Bronchial epithelial cell (primary cell): ENCODE measurements at places on chromosomes 5 and 9.

GRCh38 chr9:133538176-133538575, 3.7 kb downstream of the ADAMTSL2 start:
- DNase-seq = peak; percentile 21

DNA sequence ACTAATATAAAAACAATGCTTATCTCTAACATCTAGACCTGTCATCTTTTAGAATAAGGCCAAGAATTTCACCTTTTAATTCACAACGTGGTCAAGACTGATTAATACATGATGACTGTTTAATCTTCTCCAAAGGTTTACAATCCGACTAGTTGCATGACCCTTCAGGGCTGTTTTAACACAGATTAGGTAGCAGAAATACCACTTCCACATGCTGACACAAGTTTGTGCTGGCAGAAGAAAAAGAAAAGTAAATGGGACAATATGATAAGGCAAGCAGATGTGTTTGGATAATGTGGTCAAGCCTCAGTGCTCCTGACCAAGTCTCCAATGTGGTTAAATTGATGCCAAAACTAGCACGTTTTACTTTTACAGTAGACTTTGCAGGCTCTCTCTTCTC, 31.1 kb downstream of the SEMA6A start:
- DNase-seq = peak; percentile 71

DNA sequence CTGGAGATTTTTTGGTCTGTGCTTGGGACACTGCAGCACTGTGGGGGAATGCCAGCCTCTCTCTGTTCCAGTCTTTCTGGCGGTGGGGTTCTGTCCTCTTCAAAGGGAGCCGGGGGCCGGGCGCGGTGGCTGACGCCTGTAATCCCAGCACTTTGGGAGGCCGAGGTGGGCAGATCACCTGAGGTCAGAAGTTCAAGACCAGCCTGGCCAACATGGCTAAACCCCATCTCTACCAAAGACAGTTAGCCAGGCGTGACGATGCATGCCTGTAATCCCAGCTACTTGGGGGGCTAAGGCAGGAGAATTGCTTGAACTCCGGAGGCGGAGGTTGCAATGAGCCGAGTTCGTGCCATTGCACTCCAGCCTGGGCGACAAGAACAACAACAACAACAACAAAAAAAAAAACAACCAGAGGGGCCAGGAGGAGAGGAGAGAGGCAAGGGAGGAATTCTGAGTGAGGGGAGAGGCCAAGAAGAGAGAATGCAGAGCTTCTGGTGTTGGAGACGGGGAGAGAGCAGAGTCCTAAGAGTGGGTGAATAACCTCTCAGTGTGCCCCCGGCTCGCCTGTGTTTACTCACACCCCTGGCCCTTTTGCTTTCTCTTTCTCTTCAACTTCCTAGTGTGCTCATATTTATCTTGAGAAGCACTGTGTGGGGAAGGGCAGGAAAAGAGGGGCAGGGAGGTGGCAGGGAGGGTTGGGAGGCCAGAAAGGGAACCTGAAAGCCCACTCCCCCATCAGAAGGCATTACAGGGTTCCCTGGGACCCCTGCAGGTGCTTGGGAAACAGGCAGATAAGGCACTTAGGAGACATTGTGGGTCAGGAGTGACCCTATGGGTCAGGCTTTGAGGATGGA, 3.2 kb upstream of the SET start:
- DNase-seq = no peak

- no peak for DNase-seq
Observed at GRCh38 chr5:98805070-98805469, 31.6 kb downstream of the RGMB start.

GRCh38 chr9:14827805-14828204, 82.4 kb downstream of the FREM1 start:
- no peak for DNase-seq

GRCh38 chr5:43042626-43043399, 2.7 kb upstream of the ANXA2R start:
- peak; percentile 50 for DNase-seq

DNA sequence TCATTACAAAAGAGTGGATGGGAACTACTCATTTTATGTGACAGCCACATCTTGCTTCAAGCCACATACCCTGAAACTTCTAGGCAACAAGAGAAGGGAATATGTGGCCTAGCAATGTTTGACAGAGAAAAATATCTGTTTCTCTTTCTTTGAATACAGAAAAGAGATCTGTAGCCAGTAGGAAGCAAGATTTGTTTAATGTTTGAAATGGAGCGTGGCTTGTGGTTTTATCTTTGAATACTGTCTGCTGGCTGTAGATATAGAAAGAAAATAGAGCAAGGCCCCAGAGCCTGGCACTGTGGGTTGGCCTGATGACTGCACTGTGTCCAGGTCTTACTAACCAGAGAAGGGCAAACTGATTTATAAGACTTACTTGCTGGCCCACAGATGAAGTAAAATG, 133.8 kb downstream of the ARHGEF28 start:
- DNase-seq = no peak

DNA sequence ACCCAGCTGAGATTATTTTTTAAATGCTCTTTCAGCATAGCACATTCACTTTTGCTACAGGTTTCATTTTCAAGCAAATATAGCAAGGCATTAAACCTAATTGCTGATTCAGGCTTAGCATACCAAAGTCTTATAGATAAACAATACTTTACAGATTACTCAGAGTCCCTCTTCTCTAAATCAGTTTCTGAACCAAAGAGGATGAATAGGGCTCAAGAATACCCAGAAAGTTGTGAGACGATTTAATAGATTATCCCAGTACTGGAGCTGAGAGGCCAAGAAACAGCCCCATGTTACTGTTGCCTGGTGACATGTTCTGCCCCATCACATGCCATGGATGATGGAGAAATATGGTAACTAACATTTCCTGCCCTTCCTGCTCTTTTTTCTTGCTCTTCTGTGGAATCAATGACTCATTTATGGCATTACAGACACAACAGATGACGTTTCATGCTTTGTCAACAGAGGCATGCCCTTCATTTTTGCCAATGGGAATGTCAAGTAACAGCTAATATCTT, 18.1 kb upstream of the SSBP2 start:
- DNase-seq = peak; percentile 98

GRCh38 chr9:136488247-136489214, 5.7 kb upstream of the SEC16A start:
- DNase-seq = peak; percentile 54

- no peak for DNase-seq
Observed at GRCh38 chr5:173831196-173831914, 56.8 kb upstream of the CPEB4 start.

DNA sequence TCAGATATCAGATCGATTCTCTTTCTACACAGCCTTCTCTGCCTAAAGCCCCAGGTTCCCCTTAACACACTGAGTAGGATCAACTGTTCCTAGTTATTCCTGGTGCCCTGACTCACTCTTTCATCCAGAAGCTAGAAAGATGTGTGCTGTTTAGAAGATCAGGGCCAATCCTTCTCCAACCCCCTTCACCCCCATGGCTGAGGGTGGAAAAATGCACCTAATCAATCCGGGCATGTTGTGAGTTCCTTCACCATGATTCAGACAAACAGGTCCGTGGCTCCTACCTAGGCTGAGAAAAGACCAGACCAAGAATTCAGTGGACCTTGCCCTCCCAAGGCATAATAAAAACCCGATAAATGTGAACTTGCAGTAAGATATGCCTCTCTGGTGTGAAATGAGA, 85.4 kb upstream of the EQTN start:
- peak; percentile 55 for DNase-seq

GRCh38 chr9:118533101-118533500, 828.9 kb downstream of the TLR4 start:
- DNase-seq = peak; percentile 29

- DNase-seq = peak; percentile 91
Observed at GRCh38 chr5:78537821-78538220, 110.8 kb downstream of the LHFPL2 start.
